ENCODE measurements at places on chromosomes 12 and 14. TPM values are rescaled to one million over a fixed set of nuclear protein-coding genes. Genes with fewer than 3 reads are reported as not detected.
A peak's percentile ranks its signal among the peaks of the same experiment; 100 is the strongest.

The MAP1LC3B2 gene
- total RNA-seq, result 2.5 TPM

The TSPAN11 gene
- total RNA-seq, result 6.1 TPM

DNA sequence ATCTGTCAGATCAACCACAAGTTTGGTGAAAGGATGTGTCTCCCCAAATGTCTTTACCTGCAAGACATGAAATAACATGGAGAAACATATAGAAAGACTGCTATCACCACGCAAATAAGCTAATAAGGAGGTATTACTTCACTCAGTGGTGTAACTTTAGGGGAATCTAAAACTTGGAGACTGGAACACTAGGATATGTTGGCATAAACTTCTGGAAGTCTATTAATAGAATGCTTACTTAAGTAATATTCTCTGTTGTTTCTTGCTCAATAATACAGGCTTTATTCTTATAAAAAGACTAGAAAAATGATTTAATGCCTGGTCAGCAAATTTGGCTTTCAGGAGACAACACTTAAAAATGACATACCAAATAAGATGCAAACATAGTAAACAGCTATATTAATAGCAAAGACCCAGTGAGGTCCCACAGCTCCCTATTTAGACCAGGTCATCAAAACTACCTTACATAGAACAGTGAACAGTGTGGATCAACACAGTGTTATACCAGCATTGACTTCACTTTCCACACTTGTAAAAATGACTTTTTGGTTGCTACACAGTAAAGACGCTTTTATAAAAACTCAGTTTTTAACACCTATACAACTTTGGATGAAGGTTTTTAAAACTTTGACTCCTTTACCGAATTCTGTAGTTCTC, 18.9 kb upstream of the HAL start:
- H3K4me3 ChIP-seq, result no peak overlapping the region
- DNase-seq, result no peak
- no peaks in the 10 kb centered on the region for H3K4me1 ChIP-seq
- H3K36me3 ChIP-seq, result peaks cover 73% of the 10 kb centered on the region
- H3K27me3 ChIP-seq, result no peaks in the 10 kb centered on the region

DNA sequence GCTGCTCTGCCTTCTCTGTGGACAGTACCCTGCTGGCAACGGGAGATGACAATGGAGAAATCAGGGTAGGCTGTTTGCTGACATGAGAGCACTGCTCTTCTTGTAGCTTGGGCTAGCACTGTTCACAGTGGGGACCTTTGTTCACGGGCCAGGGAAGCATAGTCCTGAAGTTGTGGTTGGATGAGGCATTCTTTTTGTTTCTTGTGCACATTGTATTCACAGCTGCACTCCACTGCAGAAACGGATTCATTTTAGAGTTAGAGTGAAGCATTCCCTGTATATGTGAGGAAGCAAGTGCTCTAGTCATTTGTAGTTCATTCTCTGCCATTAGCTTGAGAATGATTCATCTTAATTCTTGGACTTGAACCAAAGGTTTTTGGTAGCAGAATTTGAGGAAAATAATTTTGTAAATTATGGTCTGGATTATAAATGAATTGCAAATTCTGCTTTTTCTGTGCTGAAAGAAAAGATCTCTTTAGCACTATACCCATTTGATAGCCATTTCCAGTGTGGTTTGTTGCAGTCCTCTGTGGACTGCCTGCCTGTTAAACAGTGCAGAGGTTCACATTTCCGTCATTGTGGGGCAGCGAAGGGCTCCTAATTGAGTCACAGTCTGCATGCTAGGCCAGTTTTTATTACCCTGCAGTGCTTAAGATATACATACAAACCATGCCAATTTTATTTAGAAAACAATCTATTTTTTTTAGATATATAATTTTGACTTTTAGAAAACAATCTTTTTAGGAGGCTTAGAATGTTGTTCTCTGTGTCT, 80.6 kb downstream of the APAF1 start:
- DNase-seq, result peak; percentile 62
- no peak overlapping the region for H3K4me3 ChIP-seq
- no peak overlapping the region for H3K27ac ChIP-seq

- H3K4me3 ChIP-seq, result no peak overlapping the region
- H3K27me3 ChIP-seq, result no peaks in the 10 kb centered on the region
- DNase-seq, result no peak
Measured at GRCh38 chr12:114762490-114763110, 78.6 kb upstream of the TBX3 start.

DNA sequence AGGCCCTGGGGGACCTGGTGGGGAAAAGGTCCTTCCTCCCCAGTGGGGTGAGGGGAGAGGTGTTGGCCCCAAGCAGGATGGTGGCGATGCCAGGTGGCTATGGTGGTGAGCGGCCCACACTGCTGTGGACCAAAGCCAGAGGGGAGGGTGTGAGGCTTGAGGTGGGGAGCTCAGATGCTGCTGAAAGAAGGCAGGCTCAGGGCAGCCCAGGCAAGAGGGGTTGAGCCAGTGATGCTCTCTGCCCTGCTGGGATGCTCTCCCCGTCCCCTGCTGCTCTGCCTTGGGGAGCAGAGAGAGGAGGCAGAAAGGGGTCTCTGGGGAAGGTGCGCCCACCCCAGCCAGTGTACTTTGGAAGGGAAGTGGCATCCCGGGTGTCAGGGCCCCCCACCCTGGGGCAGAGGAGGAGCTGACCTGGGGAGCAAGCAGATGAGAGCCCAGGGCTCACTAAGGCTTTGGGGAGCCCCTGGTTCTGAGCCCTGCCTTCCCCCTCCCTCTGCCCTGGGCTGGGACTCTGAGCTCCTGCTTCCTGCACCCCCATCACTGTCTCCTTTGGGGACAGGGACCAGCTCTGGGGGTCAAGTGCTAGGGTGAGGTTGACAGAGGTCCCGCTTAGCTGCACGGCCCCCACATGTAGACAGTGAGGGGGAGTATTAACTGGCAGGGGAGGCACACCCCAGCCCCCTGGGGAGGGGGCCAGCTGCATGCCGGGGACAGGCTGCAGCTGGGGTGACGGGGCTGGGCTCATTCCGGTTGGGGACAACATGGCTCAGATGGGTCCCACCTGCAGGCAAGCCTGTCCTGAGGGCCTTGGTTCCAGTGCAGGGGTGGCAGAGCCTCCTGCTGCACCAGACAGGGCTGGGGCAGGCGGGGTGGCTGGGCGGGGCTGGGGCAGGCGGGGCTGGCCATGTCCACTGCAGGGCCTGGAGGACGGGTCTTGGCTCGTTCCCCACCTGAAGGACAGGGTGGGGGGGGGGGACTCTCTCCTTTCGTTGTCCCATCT, 124.4 kb downstream of the KIF26A start:
- H3K36me3 ChIP-seq, result peaks cover 11% of the 10 kb centered on the region
- no peak overlapping the region for H3K4me3 ChIP-seq
- DNase-seq, result no peak
- H3K27ac ChIP-seq, result no peak overlapping the region
